WTC11 (cell line): ENCODE measurements at places on chromosomes 2 and 18.

DNA sequence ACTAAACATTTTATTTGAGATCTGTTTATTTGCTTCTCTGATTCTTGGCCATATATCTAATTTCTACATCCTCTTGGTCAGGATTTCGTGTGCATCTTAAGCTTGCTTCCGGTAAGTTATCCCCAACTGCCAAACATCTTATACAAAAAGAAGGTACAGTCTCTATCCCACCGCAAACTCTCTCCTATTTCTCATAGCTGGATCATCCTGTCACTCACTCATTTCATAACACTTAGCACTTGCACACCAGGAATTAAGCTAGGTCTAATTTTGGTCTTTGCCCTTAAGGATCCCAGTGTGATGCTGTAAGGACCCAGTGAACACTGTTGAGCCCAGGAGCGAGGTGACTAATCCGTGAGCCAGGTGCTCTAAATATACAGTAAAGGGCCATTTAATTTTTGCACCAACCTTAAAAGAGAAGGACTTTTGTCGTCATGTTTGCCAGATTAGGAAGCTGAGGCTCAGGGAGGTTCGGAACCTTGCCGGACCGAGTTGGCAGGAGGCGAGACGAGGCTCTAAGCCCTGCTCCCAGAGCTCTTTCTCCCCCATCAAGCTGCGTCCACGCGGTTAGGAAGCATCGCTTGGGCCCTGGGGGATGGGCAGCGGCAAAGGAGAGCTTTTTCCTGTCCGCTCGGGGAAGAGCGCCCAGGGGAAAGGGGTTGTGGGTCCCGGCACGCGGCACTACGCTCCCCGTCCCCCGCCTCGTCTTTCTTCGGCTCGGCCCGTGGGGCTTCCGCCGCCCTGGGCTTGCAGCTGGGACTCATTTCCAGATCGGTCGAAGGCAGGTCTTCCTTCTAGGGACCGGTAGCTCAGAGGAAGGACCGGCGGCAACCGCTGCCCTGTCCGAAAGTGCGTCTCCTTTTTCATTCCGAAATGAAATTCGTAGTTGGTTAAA, 4.1 kb upstream of the ITPRIPL1 start:
- peak overlapping the region; percentile 90 for H3K4me3 ChIP-seq
- peak; percentile 55 for DNase-seq
- H3K27ac ChIP-seq, result no peak overlapping the region
- H3K27me3 ChIP-seq, result peaks cover 68% of the 10 kb centered on the region
- H3K4me1 ChIP-seq, result peaks cover 23% of the 10 kb centered on the region

DNA sequence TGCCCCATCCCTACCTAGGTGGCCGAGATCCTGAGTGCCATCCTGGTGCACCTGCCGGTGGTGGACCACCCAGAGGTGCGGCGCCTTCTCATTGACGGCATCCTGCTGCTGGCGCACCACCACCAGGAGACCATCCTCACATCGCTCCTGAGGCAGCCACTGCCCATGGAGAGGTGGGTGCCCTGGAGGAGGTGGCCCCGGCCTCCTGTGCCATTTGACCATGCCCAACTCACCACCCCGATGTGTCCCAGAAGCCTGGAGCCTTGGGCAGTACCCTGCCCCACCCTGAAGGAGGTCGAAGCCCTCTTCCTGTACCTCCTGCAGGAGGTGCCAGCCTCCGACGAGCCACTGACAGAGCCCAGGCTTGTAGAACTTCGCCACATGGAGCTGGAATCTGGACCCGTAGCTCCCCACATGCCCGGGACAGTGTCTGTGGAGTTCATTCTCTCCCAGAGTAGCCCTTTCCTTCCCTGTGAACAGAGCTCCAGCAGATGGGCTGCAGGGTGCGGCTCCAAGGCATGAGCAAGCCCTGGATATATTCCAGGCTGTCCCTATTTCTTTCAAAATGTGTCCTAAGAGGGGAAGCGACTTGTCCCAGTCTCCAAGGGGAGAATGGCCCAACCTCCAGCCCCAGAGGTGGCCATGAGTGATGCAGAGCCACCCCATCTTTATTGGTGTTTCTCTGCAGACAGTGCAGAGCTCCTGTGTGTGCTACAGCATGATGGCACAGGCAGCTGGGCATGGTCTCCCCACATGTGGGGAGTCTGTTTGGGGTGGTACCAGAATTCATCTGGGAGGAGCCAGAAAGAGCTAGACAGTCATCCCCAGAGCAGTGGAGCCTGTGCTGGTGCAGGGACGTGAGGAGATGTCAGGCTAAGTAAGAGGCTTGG, 34.2 kb downstream of the HJURP start:
- H3K36me3 ChIP-seq, result no peaks in the 10 kb centered on the region
- no peaks in the 10 kb centered on the region for H3K27me3 ChIP-seq
- H3K27ac ChIP-seq, result no peak overlapping the region

- no peaks in the 10 kb centered on the region for H3K27me3 ChIP-seq
- H3K4me1 ChIP-seq, result no peaks in the 10 kb centered on the region
- DNase-seq, result no peak
- H3K36me3 ChIP-seq, result peaks cover 46% of the 10 kb centered on the region
- no peak overlapping the region for H3K4me3 ChIP-seq
Measured at GRCh38 chr18:40133253-40133652, 1821.8 kb upstream of the PIK3C3 start.

- H3K27ac ChIP-seq, result no peak overlapping the region
- H3K27me3 ChIP-seq, result no peaks in the 10 kb centered on the region; the same call in 1 of the 2 replicates
- 0 out of 2 replicates have a peak, but pooled peaks cover 7% of the 10 kb centered on the region for H3K36me3 ChIP-seq
- no peak for DNase-seq
Measured at GRCh38 chr2:158716121-158716791, 78.9 kb upstream of the DAPL1 start.

- H3K27me3 ChIP-seq, result no peaks in the 10 kb centered on the region
- no peak for DNase-seq
- H3K36me3 ChIP-seq, result peaks cover 6% of the 10 kb centered on the region; the same call in 1 of the 2 replicates
- no peak overlapping the region for H3K27ac ChIP-seq
Measured at GRCh38 chr18:69898241-69898861, 49.3 kb downstream of the CD226 start.

GRCh38 chr18:8455661-8456614, 153.3 kb upstream of the RAB12 start:
- H3K36me3 ChIP-seq, result peaks cover 7% of the 10 kb centered on the region
- no peaks in the 10 kb centered on the region for H3K4me1 ChIP-seq
- no peak overlapping the region for H3K4me3 ChIP-seq
- H3K27me3 ChIP-seq, result no peaks in the 10 kb centered on the region

DNA sequence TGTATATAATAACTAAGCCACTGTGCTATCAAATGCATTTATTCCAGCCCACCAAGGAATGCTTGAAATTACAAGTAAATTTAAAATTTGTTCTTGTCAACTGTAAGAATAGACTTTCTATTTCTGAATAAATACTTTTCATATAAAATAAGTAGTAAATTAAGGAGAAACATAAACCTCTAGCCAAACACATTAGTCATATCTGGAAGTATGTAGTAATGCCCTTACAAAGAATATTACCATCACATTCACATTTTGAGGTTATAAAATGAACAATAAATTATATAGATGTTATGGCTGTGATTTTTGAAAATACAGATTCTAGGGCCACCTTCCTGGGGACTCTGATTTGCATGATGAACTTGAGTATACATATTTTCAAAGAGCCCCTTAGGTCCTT, 54.7 kb downstream of the SERPINB7 start:
- peaks cover 13% of the 10 kb centered on the region for H3K4me1 ChIP-seq
- no peak overlapping the region for H3K27ac ChIP-seq
- no peak for DNase-seq
- no peaks in the 10 kb centered on the region for H3K27me3 ChIP-seq
- no peak overlapping the region for H3K4me3 ChIP-seq
- no peaks in the 10 kb centered on the region for H3K36me3 ChIP-seq

GRCh38 chr2:64792300-64792699, 138.6 kb upstream of the SERTAD2 start:
- no peaks in the 10 kb centered on the region for H3K36me3 ChIP-seq
- no peak overlapping the region for H3K27ac ChIP-seq
- H3K27me3 ChIP-seq, result no peaks in the 10 kb centered on the region
- peaks cover 11% of the 10 kb centered on the region for H3K4me1 ChIP-seq
- no peak for DNase-seq

DNA sequence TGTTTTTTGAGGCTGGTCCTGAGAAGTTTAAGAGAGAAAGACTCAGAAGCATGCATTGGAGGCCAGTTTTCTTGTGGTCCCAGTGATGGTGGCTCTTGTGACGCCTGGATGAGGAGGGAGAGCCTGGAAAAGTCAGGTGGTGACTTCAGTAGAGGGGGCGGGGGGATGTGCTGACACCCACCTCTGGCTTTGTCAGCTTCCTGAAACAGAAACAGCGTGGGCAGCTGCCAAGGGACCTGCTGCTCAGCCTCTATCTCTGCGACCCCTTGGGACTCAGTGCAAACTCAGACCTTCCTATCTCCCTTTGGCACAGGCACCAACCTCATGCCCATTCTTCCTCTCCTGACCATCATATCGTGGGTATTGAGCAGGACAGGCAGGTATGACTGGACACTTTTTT, 6.4 kb downstream of the TGFBRAP1 start:
- no peak for DNase-seq
- H3K27ac ChIP-seq, result no peak overlapping the region
- no peaks in the 10 kb centered on the region for H3K36me3 ChIP-seq
- H3K4me3 ChIP-seq, result no peak overlapping the region

DNA sequence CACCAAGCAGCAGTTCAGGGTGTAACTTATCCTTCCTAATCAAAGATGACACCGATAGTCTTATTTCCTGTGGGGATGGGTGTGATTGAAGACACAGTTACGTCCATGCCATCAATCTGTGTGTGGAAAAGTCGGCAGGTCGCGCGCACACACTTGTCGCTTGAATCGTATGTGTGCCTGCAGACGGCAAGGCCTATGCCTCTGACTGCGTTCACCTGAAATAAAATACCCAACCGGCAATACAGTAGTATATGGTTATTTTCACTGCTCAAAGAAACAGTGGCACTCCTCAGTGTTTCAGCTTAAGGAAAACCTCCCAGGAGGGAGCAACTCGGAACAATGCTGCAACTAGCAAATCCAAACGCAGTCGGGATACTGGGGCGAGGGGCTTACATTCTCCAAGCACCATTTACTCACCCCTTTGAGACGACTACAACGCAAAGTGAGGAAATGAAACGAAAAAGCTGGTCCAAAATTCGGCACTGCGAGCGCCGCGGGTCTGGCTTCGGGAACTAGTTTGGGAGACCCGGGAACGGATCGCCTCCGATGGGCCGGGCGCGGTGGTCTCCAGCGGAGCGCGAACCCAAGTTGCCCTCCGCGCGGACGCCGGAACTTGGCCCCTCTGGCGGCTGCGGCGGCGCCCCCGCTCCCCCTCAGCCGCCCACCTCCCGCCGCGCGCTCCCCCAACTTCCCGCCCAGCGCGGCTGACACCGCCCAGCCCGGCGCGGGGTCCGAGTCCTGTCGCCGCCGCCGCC, 675 bp downstream of the PRKD3 start:
- peak overlapping the region; percentile 98 for H3K27ac ChIP-seq
- peaks cover 5% of the 10 kb centered on the region; the same call in 1 of the 2 replicates for H3K36me3 ChIP-seq
- peaks cover 20% of the 10 kb centered on the region for H3K27me3 ChIP-seq
- peak overlapping the region; percentile 98 for H3K4me3 ChIP-seq
- no peak for DNase-seq

- peaks cover 7% of the 10 kb centered on the region for H3K4me1 ChIP-seq
- H3K27me3 ChIP-seq, result no peaks in the 10 kb centered on the region
- DNase-seq, result no peak
- H3K36me3 ChIP-seq, result no peaks in the 10 kb centered on the region
- no peak overlapping the region for H3K4me3 ChIP-seq
- no peak overlapping the region for H3K27ac ChIP-seq
Measured at GRCh38 chr2:10258726-10259125, 44.0 kb upstream of the HPCAL1 start.

DNA sequence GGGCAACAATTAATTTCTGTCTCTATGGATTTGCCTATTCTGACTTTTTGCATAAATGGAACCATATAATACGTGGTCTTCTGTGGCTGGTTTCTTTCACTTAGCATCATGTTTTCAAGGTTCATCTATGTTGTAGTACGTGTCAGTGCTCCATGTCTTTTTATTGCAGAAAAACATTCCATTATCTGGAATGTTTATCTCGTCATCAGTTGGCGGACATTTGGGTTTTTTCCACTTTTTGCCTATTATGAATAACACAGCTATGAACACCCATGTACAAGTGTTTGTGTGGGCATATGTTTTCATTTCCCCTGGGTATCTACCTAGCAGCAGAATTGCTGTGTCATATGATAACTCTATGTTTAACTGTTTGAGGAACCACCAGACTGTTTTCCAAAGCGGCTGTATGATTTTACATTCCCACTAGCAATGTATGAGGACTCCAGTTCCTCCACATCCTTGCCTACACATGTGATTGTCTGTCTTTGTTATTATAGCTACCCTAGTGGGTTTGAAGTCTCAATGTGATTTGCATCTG, 49.9 kb downstream of the MYO7B start:
- H3K27ac ChIP-seq, result no peak overlapping the region
- no peak for DNase-seq
- H3K4me3 ChIP-seq, result no peak overlapping the region
- H3K36me3 ChIP-seq, result no peaks in the 10 kb centered on the region
- H3K4me1 ChIP-seq, result peaks cover 13% of the 10 kb centered on the region

GRCh38 chr2:29733965-29734364, 187.4 kb downstream of the ALK start:
- no peaks in the 10 kb centered on the region; the same call in 1 of the 2 replicates for H3K27me3 ChIP-seq
- no peak overlapping the region for H3K4me3 ChIP-seq
- DNase-seq, result no peak
- no peaks in the 10 kb centered on the region for H3K36me3 ChIP-seq
- H3K4me1 ChIP-seq, result no peaks in the 10 kb centered on the region

DNA sequence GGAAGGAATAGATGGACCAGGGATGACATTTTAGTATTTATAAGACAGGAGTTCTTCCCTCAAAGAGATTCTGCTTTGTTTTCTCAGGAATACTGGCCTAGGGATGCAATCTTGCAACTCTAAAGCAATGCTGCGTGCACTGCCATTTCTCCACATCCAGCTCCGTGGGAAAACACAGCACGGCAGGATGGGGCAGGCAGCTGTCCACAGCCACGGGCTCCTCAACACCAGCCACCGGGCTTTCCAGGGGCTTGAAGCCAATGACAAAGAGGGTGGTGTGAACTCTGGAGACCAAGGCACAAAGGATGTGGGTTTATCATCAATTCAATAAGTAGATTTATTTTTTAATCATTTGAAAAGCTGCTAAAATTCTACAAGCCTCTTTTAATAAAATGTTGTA, 49.3 kb downstream of the CABYR start:
- H3K4me1 ChIP-seq, result peaks cover 19% of the 10 kb centered on the region
- no peak for DNase-seq
- peaks cover 2% of the 10 kb centered on the region; the same call in 1 of the 2 replicates for H3K36me3 ChIP-seq
- no peak overlapping the region for H3K4me3 ChIP-seq

GRCh38 chr2:240374085-240374907, 61.2 kb upstream of the GPC1 start:
- H3K27ac ChIP-seq, result no peak overlapping the region
- no peaks in the 10 kb centered on the region for H3K4me1 ChIP-seq
- no peaks in the 10 kb centered on the region for H3K36me3 ChIP-seq
- no peak for DNase-seq
- no peaks in the 10 kb centered on the region for H3K27me3 ChIP-seq
- H3K4me3 ChIP-seq, result no peak overlapping the region

DNA sequence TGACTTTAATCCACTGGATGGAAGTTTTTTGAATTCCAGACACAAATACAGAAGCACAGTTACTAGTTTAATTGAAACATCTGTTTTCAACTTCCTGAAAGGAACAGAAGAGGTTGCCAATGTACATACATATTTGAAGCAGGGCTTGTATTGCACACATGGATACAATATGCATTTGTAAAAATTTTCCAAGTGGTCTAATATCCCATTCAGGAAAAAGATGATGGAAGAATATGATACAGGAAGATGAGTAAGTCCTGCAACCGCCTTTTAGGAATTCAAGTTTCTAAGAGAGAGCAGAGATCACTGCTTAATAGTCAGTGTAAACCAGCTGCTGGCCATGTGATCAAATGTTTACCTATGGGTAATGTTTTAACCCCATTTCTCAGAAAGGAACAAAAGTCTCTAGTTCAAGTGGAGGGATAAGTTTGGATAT, 265.4 kb downstream of the TRIB2 start:
- no peak overlapping the region for H3K27ac ChIP-seq
- DNase-seq, result no peak
- no peaks in the 10 kb centered on the region for H3K27me3 ChIP-seq
